ENCODE measurements at places on chromosomes 12 and 14. TPM values are rescaled to one million over a fixed set of nuclear protein-coding genes. Genes with fewer than 3 reads are reported as not detected.

DNA sequence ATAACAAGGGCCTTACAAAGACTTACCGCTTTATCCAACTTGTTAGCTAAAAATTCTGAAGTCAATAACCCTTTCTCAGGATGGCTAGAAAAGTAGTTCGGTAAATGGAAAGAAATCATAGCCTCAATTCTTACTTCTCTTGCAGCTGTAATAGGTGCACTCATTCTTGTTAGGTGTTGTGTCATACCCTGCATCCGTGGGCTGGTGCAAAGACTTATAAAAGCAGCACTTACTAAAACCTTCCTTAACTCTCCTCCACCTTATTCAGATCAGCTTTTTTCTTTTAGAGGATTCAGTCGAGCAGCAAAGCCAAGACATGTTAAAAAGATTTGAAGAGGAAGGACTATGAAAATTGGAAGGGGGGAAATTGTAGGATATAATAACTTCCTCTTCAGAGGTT lies 238.2 kb upstream of the DIO3 start:
- DNase-seq = no peak

- no peak for DNase-seq
Measured at GRCh38 chr12:6301721-6302120, 8.8 kb upstream of the PLEKHG6 start.

DNA sequence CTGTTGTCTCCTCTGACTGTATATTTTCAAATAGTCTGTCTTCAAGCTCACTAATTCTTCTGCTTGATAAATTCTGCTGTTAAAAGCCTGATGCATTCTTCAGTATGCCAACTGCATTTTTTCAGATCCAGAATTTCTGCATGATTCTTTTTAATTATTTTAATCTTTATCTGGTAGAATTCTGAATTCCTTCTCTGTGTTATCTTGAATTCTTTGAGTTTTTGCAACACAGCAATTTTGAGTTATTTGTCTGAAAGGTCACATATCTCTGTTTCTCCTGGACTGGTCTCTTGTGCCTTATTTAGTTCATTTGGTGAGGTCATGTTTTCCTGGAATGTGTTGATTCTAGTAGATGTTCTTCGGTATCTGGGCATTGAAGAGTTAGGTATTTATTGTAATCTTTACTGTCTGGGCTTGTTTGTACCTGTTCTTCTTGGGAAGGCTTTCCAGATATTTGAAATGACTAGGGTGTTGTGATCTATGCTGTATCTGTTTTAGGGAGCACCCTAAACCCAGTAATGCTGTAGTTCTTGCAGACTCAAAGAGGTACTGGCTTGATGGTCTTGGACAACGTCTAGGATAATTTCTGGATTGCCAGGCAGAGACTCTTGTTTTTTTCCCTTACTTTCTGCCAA lies 193.8 kb upstream of the NPAS3 start:
- DNase-seq = no peak

GRCh38 chr12:23684121-23684520 lies 265.3 kb downstream of the SOX5 start:
- no peak for DNase-seq

Gene ALG10
- 3.6 TPM for total RNA-seq

GRCh38 chr12:14665354-14666348 lies 30.7 kb downstream of the GUCY2C start:
- no peak for DNase-seq

GRCh38 chr14:87935081-87935828 lies 57.7 kb downstream of the GALC start:
- no peak for DNase-seq

GRCh38 chr12:65937806-65938205 lies 113.5 kb downstream of the HMGA2 start:
- DNase-seq = no peak

Gene MYO1A
- not detected for total RNA-seq

Gene RPS6KA5
- 11.9 TPM for total RNA-seq

DNA sequence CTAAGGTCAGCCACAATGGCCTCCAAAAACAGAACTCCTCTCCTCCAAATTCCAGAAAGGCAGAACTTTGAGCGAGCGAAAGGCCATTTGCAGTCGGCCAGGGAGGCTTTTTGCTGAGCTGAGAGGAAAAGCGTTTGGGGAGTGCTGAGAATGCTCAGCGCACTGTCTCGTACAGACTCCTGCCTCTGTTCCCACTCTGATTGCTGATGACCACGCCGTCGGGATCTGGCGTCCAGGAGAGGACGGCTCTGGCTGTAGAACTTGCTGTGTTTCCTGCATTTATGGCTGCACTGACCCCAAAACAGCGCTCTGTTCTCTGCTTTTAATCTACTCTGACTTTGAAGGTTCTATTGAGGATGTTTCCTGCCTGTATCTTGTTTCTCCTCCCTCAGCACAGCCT lies 82.4 kb upstream of the WSCD2 start:
- no peak for DNase-seq

Gene GPR162
- 5.3 TPM for total RNA-seq

GRCh38 chr12:66240096-66240820 lies 51.2 kb downstream of the IRAK3 start:
- DNase-seq = no peak

Gene SLCO1B1
- total RNA-seq = not detected

- DNase-seq = peak; percentile 61
Measured at GRCh38 chr12:27333403-27334009, 870 bp downstream of the BMAL2 start.

DNA sequence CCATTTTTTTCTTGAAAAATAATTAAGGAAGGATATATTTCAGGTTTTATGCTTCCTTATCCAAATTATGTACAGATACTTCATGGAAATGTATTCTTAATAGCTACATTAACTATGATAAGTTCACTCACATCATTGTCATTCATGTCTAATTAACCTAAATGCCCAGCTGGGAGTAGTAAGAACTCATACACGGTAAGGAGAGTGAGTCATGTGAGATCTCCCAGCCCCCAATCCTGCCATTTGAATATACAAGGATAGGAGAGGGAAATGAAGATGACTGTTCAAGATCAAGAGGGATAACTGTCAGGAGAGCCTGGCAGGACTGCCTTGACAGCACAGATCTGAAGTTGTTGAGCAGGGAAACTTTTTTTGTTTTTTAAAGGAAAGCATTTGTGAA lies 343.4 kb upstream of the USP15 start:
- no peak for DNase-seq

Gene CD163
- 64.5 TPM for total RNA-seq

DNA sequence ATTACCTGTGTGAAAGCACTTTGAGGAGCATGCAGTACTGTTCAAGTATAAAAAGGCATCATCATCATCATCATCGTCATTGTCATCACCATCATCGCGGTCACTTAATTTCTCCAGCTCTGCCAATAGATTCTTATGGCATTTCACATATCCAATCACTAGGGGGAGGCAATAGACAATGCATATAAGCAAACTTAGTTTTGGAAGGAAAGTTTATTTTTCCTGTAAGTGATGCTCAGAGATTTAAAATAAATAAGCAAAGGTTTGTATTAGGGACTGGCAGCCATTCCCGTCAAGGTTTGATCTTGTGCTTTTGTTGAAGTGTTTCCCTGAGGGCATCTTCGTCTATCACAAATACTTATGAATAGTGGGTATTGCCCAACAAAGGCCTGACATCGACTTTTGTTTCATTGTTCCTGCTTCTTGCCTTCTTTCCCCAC lies 127.4 kb downstream of the KTN1 start:
- DNase-seq = no peak
